ENCODE measurements at places on chromosomes 12 and 14.

DNA sequence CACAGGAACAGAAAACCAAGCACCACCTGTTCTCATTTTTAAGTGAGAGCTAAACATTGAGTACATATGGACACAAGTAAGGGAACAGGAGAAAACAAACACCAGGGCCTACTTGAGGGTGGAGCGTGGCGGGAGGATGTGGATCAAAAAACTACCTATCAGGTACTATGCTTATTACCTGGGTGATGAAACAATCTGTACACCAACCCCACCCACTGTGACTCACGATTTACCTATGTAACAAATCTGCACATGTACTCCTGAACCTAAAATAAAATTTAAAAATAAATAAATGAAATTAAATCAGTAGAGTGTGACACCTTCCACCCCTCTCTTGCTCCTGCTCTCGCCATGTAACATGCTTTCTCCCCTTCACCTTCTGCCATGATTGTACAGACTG lies 615.5 kb downstream of the RPL10L start:
- no peak for DNase-seq

GRCh38 chr14:104576232-104576969 lies 3.2 kb upstream of the C14orf180 start:
- no peak for DNase-seq

GRCh38 chr14:100777818-100778525 lies 47.9 kb upstream of the MEG3 start:
- no peak for DNase-seq

DNA sequence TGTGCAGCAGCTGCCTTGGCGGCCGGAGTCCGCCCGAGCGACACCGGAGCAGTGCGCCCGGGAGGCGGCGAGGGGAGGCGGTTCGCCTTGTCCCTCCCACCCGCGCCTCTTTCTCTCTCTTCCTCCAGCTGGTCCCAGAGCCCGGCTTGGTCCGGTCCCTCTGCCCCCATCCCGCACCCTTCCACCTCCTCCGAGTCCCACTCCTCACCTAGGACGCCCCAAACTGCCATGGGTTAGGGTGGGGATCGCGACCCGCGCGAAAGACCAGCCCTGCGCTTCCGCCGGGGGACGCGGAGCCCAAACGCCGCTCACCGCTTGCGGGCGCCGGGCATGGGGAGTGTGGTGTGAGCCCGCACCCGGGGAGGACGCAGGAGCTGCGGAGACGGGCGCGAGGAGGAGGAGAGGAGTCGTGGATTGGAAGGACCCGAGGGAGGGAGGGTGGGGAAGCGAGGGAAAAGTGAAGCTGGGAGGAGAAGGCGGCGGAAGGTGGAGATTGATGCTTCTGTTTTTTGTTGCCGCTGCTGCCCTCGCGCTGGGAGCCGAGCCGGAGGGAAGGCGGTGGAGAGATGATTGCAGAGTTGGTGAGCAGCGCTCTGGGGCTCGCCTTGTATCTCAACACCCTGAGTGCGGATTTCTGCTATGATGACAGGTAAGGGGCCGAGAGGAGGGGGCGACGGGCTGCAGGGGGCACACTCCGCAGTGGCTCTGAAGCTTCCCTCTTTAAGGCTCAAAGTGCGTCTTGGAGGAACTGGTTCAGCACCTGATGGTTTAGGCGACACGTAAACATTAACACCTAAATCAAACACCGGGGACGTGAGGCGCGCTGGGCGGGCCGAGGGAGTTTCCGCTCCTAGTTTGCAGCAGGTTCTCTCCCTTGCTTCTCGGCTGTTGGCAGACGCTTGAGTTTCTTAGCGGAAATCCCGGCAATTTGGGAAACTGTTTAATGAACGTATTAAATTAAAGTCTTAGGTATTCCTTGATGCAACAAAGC lies 610 bp downstream of the TMTC2 start:
- DNase-seq = no peak

DNA sequence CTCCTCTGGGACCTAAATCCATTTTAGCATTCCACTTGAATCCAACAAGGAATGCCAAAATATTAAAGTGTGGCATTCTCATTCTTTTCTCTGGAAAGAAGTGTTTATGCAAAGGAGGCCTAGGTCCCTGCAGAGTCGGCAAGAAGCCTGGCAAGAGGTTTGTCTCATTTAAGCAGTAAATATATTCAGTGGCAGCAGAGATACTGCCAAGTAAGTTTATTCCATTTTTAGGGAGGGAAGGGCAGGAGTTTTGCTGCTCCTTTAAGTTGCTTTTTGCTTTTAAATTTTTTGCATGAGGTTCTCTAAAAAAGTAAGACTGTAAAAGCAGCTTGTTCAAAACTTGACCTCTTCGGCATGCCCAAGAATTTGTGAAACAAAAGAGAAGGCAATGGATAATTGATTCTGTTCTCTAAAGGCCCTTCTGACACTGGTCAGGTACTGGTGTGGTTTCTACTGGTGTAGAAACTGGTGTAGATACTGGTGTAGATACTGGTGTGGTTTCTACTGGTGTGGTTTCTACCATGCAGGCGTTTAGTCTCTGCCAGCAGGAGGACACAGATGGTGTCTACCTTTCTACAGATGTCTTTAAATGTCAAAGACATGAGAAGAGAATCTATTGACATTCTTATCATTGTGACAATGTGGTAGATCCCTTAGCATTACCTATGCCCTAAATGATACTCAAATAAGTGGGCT lies 107.3 kb downstream of the SAMD4A start:
- no peak for DNase-seq

- no peak for DNase-seq
These were observed 521 bp upstream of the PCED1B start for GRCh38 chr12:47078733-47079467.

- no peak for DNase-seq
These were observed 6.6 kb downstream of the POMT2 start for GRCh38 chr14:77314043-77314442.

DNA sequence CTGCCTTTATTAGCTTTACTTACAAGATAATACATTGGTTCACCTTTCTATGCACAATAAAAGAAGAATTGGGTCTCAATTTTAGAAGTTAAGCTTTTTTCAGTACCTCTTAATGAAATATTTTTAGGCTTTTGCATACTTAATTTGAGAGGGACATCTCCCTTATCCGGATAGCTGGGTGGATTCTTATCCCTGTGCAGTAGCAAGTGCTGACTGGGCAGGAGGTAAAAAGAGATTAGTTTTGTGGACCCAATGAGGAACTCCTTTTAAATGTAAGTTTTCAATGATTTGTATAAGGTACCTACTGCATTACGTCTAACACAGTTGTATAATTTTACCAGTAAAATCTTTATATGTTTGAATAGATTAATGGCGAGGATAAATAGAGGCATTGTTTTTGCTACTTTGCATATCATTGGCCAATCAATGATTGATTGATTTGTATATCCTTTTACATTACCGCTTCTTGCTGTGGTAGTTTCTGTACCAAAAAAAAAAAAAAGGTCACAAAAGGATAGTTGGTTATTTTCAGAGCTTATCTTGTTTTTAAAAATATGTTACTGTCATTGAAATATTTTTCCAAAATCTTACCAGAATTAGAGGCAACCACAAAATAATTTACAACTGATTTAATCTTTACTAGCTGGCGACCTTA lies 2.2 kb downstream of the CPSF6 start:
- DNase-seq = no peak

DNA sequence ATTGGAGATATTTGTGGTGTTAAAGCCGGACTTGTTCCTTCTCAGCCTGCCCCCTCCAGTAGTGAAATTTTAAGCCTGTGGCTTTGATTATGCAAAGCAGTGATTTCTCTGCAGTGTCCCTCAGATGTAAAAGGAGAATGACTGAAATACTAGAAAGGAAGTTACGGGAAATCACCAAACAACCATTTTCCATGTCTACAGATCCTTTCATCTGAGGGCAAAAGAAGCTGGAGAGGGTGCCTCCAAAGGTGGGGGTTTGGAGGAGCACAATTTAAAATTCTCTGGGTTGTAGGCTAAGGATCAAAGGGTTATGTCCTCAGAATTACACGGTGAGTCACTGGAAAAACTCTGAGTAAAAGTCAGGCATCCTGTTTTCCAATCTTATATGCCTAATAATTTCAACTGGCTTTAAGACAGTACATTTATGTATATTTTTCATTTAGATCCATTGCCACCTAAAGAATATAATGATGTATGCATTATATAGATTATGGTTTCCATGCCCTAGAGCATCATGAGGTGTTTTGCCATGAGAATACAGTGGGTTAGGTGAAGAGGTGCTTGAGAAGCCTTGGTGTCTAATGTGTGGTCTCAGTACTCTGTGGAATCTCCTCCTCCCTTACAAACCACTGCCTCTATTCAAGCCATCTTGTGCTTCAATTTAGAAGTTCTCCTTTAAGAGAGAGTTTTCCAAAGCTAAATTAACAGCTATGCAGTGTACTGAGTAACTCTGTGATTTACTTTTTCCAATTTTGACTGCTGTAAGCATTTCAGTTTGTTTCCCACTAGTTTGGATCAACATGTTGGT lies 362.1 kb downstream of the RAD51B start:
- DNase-seq = no peak

GRCh38 chr12:57842342-57843294 lies 3.9 kb downstream of the CTDSP2 start:
- DNase-seq = no peak

GRCh38 chr12:114687802-114688201 lies 3.8 kb upstream of the TBX3 start:
- DNase-seq = no peak

GRCh38 chr14:105161964-105162668 lies 6.5 kb downstream of the JAG2 start:
- no peak for DNase-seq

DNA sequence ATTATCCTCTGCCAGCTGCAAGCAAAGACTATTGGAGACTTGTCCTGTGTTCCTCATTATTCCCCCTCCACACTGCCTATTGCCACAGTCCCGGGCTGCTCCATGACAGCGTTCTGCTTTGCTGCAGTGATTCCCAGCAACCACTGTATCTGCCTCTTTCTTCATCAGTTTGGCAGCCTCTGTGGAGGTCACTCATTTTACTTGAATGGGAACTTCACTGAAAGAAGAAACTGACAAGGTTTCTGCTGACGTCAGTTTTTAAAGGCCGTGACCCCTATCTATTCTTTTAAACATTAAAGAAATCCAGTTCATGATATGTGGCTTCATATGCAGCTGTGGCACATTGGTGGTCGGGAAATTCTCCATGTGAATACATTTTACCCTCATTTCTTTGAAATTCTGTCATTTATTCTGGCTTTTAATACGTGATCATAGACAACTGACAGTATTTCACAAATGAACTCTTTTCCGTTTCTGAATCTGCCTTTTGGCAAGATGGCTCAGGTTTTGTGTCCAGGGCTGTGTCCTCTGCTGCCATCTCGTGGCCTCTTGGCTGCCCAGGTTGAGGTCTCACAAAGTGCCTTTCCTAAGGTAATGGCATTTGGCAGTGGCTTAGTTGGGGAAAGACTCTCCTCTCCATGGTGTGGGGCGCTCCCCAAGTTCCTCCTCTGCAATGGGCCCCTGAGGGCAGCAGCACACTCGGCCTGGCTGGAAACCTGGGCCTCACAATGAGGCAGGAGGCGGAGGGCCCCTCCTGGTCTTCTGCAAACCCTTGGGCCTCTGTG lies 5.8 kb downstream of the TMEM253 start:
- DNase-seq = peak; percentile 78

GRCh38 chr12:129670256-129670920 lies 233.4 kb downstream of the TMEM132D start:
- no peak for DNase-seq

DNA sequence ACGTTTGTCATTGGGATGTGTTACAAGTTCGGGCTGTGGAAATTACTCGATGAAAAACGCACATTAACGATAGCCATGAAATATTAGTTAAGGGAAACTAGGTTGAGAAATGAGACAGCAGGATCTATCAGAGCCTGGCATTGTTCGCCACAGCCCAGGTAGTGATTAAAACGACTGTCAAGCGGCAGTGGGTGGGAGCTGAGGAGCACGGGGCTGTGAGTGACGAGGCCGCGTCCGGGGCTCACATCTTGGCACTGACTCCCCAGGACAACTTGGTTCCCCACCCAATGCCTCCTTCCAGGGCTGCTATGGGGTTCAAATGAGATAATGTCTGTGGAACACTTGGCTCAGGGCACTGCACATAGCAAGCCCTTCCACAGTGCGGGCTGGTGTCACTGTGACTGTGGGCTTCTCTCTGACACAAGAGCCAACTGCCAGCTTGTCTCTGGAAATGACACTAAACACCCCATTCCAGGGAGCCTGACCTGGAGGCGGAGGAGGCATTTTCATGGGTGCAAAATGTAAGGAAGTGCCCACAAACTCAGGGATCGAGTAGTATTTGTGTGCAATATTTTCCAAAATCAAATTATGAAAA lies 19.3 kb downstream of the MMAB start:
- no peak for DNase-seq

DNA sequence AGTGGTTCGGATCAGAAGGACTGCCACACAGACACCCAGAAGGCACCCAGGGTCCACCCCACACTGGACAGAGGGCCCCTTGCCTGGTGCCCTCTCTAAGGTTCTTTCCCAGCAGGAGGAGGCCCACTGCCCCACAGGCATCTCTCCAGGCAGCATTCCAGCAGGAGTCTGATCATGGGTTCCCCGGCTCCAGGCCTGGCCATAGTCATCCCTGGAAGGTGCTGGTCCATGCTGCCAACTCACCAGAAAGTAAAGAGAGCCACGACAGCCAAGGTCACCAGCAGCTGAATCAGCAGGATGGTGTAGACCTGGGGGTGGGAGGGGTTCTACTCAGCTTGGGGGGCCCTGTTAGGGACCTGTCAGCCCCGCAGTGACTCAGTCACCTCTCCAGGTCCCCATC lies 6.4 kb downstream of the FAIM2 start:
- no peak for DNase-seq

DNA sequence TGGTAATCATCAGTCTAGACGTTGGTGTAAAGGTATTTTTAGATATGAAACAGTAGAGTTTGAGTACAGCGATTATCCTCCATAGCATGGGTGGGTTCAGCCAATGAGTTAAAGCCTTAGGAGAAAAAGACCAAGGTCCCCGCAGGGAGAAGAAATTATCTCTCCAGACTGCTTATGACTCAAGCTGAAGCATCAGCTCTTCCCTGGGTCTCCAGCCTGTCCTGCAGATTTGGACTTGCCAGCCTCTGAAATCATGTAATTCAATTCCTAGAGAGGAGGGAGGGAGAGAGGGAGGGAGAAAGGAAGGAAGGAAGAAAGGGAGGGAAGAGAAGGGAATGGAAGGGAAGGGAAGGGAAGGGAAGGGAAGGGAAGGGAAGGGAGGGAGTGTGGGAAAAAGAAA lies 12.0 kb upstream of the DTX1 start:
- DNase-seq = no peak

GRCh38 chr14:32657081-32657480 lies 281.6 kb upstream of the NPAS3 start:
- no peak for DNase-seq

DNA sequence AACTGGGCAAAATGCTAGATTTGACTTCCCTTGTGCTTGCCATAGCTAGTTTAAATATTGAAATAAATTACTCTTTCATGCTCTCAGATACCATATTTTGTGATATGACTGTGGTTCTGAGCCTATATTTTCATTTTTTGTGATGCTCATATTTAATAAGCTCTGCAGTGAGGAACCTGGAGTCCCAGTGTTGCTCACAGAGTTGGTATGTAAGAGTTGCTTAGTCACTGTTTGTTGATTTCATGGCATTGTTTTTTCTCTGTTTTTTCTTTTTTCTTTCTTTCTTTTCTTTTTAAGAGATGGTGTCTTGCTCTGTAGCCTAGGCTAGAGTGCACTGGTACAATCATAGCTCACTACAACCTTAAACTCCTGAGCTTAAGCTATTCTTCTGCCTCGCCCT lies 750.5 kb upstream of the TMEM132C start:
- DNase-seq = no peak

- DNase-seq = no peak
These were observed 11.1 kb downstream of the GPR84 start for GRCh38 chr12:54352891-54353874.
